ENCODE measurements at places on chromosomes 7 and 10.

- DNase-seq, result no peak
These were observed 104.6 kb downstream of the HECW1 start for GRCh38 chr7:43217055-43217454.

GRCh38 chr7:158255558-158255957 is 332.1 kb downstream of the PTPRN2 start:
- no peak for DNase-seq

DNA sequence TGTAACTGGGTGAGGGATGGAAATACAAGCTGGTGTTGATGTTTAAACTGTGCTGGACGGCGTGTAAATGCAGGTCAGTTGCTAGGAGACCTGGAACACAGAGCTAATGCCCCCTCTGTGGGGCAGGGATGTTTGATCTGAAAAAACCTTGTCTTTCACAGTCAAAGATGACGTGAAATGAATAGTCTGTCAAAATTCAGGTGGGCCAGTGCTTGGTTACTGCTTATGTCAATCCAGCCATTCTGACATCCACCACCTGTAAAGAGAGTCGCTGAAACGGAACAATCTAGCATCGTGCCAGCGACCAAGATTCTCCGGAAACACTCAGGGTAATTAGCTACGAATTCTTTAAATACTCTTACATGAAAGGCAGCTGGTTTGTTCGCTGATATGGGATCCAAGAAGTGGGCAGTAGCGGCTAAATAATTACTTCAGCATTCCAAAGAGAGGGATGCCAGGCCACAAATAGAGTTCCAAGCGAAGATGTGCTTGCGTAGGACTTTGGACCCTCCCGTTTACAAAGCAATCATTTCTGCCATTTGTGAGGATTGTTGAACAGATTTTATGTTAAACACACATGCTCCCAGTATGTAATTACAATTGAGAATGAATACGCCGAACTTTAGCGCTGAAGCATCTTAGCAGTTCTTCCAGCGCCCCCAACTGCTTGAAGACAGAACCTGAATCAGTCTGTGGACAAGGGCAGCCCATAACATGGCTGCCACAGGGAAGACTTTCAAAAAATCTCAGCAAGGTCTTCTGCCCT is 7.3 kb upstream of the ASB4 start:
- DNase-seq, result no peak

- no peak for DNase-seq
These were observed 706.0 kb upstream of the AUTS2 start for GRCh38 chr7:68892236-68892635.

DNA sequence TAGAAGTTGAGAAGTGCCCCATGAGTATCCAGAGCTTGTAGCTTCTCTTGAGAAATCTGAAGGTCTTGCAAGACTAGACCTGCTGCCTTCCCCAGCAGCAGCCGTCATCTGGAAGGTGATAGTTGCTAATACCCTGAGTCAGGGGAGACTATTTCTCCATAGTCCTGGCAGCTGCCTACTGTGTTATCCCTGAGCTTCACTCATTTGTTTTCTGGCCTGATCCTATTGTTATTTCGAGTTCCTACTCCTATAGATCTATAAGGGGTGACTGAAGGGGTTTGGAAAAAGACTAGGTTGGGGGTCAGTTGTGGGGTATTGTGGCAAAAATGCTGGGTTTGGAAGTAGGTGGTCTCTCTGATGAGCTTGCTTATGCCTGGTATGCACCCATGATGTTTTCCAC is 297.8 kb downstream of the CNTNAP2 start:
- no peak for DNase-seq

- DNase-seq, result no peak
These were observed 49.8 kb downstream of the FAM107B start for GRCh38 chr10:14724931-14725330.

DNA sequence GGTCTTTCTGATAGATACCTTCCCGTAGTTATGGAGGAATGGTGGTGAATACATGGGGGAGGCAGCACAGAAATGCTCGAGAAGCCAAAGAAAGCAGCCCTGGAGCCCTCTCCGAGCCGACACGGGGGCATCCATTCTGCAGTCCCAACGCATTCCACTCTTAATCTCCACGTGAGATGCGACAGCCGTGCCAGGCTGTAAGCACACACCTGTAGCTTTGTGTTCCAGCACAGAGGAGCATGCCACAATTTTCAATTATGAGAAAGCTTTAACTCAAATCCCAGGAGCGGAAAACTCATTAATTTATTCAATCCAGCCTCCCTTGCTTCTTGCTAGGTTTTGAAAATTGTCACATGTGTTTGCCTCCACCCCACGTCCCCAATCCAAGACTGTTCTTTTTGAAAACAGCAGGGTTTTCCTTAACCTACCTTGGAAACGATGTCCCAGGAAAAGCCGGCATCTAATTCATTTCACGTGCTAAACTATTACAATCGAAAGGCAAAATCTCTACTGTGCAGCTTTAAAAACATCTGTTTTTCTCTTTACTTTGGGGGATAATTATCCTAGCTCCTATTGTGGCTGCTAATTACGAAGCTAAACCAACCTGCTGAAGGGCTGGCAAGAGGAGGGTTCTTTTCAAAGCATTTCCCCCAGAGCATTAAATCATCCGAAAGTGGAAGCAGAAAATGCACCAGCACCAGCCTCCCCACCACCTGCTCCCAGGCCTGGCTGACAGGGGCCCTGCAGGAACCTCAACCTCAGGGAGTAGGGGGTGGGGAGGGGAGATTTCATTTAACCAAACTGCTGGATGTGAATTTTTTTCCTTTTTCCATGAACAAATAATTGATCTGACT is 56.0 kb upstream of the CHST15 start:
- DNase-seq, result no peak

GRCh38 chr7:25223206-25223605 is 5.1 kb downstream of the NPVF start:
- no peak for DNase-seq

DNA sequence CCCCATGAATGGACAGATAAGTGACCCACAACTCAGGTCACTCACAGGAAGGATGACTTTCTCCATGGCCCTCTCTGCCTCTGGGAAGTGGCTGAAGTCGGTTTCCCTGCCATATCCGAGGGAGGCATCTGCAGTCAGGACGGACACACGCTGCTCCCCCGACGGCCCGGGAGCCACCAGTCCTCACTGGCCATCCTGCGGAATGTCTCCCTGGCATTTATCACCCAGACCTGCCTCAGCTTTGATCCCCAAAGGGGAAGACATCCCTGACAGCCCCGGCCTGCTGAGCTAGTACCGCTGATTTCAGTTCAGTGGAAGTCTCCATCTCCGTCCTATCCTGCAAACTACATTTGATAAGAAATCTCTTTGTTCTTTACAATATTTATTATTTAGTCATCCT is 339.5 kb upstream of the MKI67 start:
- no peak for DNase-seq
